ENCODE measurements at places on chromosomes 6 and 20. TPM values are rescaled to one million over a fixed set of nuclear protein-coding genes. Genes with fewer than 3 reads are reported as not detected.

WFDC5 gene
- not detected for polyA plus RNA-seq

TP53RK gene
- polyA plus RNA-seq: 13.3 TPM

- DNase-seq: no peak
Measured at GRCh38 chr6:41056768-41057490, 3.9 kb downstream of the APOBEC2 start.

DNA sequence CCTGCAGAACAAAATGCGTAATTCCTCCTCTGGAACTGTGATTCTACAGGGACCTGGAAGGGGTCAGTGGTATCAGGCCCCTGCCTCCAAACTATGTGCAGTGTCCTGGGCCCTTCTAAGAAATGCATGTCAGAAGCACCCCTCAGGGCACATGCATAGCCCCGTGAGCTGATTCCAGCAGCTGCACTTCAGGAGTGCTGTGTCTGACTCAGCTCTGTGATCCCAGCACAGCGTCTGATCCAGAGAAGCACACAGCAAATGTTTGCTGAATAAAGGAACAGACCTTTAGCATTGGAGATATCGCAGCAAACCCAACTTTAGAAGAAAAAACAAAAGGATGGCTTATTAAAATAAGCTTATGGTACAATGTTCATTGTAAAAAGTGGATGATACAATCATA is 15.8 kb upstream of the MAFB start:
- no peak for DNase-seq

- DNase-seq: no peak
Measured at GRCh38 chr6:81875782-81876293, 123.4 kb upstream of the TENT5A start.

- DNase-seq: no peak
Measured at GRCh38 chr20:37396416-37397075, 50.6 kb downstream of the SRC start.

- no peak for DNase-seq
Measured at GRCh38 chr6:170462366-170463020, 90.6 kb downstream of the PSMB1 start.

GRCh38 chr6:53744321-53744720 is 50.5 kb upstream of the LRRC1 start:
- no peak for DNase-seq

- DNase-seq: no peak
Measured at GRCh38 chr20:41308726-41309413, 8.7 kb downstream of the ZHX3 start.

GRCh38 chr6:121678245-121678644 is 242.8 kb downstream of the GJA1 start:
- DNase-seq: no peak

GRCh38 chr6:14695579-14695978 is 550.3 kb upstream of the JARID2 start:
- no peak for DNase-seq

DNA sequence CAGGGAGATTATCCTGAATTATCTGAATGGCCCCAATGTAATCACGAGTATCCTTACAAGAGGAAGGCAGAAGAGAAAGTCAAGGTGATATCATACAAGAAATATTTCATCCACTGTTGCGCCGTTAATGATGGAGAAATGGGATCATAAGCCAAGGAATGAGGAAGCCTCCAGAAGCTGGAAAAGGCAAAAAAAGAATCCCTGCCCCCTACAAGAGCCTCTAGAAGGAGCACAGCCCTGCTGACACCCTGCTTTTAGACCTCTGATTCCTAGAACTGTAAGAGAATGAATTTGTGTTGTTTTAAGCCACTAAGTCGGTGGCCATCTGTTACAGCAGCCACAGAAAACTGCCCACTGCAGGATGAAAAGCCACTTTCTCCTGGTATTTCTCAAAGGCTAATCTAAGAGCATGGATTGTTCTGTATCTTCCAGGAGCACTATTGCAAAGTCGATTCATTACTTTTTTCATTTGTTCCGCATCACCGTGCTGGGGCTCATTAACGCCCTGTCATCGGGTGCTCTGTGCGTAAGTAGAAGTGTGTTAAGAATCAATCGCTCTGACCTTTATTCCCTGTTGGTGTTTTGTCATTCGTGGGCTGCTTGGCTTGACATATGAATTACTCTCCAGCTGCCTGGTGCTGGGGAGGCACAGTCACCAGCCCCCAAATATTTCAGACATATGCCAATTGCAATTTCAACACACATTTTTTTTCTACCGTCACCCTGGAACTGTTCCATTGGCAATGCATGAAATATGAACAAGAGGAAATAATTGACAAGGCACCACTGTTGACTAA is 117.0 kb downstream of the PCSK2 start:
- no peak for DNase-seq

- DNase-seq: no peak
Measured at GRCh38 chr20:33279261-33279910, 3.6 kb upstream of the BPIFB1 start.

DNA sequence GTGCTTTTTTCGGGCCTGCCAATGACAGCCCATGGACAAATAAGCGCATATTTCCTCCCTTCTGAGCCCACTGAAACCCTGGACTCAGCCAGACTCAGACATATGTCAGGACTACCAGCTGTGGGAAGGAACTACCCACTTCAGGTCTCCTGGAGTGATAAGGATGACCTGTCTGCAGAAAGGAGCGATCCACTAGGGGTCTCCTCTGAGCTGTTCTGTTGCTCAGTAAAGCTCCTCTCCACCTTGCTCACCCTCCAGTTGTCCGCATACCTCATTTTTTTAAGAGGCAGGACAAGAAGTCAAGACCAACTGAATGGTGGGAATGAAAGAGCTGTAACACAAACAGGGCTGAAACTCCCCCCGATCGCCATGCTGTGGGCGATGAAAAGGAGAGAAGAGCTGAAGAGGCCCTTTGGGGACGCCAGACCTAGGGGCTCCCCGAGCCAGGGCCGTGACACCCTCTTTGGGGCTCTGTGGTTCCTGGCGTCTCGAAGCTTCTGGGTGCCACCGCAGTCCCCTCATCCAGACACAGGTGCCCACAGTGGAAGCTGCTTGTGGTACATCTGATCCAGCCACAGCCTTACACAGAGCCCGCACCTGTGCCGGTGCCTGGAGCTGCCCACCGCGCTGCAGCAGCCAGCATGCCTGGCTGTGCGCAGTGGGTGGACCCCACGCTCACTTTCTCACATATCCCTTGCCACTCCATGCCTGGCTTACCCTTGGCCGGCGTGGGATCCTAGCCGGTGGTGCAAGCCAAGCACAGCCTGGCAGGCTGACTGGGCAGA is 68.8 kb downstream of the EYS start:
- no peak for DNase-seq

- DNase-seq: no peak
Measured at GRCh38 chr20:42961771-42962170, 227.9 kb downstream of the PTPRT start.

All from AG04450 (cell line).